ENCODE measurements at places on chromosomes 3 and 15. TPM values are rescaled to one million over a fixed set of nuclear protein-coding genes. Genes with fewer than 3 reads are reported as not detected.
A peak's percentile ranks its signal among the peaks of the same experiment; 100 is the strongest.

The LTF gene
- total RNA-seq, result 0.92 TPM

The GOLGA6A gene
- total RNA-seq, result 1.4 TPM

The ANKRD63 gene
- total RNA-seq, result not detected

- H3K27me3 ChIP-seq, result no peaks in the 10 kb centered on the region
- no peaks in the 10 kb centered on the region for H3K36me3 ChIP-seq
- H3K27ac ChIP-seq, result no peak overlapping the region
- no peak overlapping the region for H3K4me3 ChIP-seq
Measured at GRCh38 chr3:9342696-9343095, 20.2 kb upstream of the THUMPD3 start.

- DNase-seq, result no peak
- no peaks in the 10 kb centered on the region for H3K27me3 ChIP-seq
- no peak overlapping the region for H3K27ac ChIP-seq
- no peaks in the 10 kb centered on the region for H3K4me1 ChIP-seq
- H3K36me3 ChIP-seq, result no peaks in the 10 kb centered on the region
Measured at GRCh38 chr3:166560253-166560652, 723.0 kb upstream of the BCHE start.

The CD86 gene
- total RNA-seq, result 2.9 TPM

DNA sequence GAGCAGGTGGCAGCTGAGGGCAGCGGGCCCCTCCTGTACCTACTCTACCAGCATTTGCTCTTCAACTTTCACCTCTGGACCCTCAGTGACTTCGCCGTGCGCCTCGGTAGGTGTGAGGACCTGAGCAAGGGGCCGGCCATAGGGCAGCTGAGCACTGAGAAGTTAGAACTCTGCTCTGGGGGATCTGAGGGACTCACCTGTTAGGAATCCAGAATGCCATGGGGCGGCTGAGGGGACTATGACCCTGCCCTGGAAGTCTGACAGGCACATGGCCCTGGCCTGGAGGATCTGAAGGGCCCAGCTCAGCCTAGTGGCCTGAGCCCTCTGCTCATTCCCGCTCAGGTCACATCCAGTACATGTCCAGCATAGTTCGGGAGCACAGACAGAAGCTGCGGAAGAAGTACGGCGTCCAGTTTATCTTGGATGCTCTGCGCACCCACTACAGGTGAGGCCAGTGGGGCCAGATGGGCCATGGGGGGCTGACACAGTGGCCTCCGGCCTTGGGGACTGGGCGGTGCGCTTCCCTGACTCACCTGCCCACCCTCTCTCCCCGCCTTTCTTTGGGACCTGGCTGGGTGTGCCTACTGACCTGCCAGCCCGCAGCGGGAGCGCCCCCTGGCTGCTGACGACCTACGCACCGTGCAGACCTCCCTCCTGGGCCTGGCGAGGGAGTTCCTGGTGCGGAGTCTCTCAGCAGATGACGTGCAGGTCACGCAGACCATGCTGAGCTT is 18.8 kb downstream of the NBEAL2 start:
- DNase-seq, result peak; percentile 81
- H3K36me3 ChIP-seq, result peaks cover 9% of the 10 kb centered on the region
- no peak overlapping the region for H3K4me3 ChIP-seq
- no peaks in the 10 kb centered on the region for H3K4me1 ChIP-seq

DNA sequence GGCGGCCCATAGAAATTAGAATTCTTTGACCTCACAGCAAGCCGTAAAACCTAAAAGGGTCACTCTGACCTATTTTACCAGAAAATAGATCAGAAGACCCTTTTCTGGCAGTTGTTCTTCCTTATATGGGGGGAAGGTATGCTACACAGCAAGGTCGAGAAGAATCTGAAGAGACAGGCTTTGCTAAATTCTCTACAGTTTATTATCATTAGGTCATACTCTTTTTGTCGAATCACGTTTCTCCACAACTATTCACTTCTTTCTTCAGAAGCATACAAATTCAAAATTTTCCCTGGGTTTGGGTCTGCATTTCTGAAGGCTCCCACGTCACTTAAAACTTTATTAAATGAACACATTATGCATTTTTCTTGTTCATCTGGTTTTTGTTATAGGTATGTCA is 229.5 kb upstream of the GRM7 start:
- no peak for DNase-seq
- no peaks in the 10 kb centered on the region for H3K36me3 ChIP-seq
- no peak overlapping the region for H3K27ac ChIP-seq
- H3K4me1 ChIP-seq, result no peaks in the 10 kb centered on the region
- H3K27me3 ChIP-seq, result no peaks in the 10 kb centered on the region
- no peak overlapping the region for H3K4me3 ChIP-seq

DNA sequence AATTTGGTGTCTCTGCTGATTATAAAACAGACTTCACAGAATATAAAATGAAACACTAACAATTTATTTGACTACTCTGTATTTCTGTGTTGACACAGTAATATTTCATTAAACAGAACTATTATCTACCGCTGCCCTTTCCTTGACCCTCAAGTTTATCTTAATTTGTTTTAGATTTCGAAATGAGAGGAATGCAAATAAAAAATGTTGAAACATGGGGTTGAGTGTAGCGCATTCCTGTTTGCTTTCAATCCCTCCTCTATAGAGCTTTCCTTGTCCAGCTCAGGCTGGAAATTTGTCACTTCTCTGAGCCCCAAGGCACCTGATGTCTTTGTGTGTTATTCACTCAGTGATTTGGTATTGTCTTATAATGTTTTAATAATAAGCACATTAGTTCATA is 550.2 kb downstream of the ZBBX start:
- no peaks in the 10 kb centered on the region for H3K27me3 ChIP-seq
- H3K4me1 ChIP-seq, result peaks cover 5% of the 10 kb centered on the region
- H3K36me3 ChIP-seq, result no peaks in the 10 kb centered on the region

- H3K36me3 ChIP-seq, result peaks cover under 1% of the 10 kb centered on the region
- no peak for DNase-seq
- no peak overlapping the region for H3K4me3 ChIP-seq
Measured at GRCh38 chr15:85592148-85592547, 202.6 kb downstream of the KLHL25 start.

The TLR9 gene
- not detected for total RNA-seq

The OR5K2 gene
- total RNA-seq, result not detected

DNA sequence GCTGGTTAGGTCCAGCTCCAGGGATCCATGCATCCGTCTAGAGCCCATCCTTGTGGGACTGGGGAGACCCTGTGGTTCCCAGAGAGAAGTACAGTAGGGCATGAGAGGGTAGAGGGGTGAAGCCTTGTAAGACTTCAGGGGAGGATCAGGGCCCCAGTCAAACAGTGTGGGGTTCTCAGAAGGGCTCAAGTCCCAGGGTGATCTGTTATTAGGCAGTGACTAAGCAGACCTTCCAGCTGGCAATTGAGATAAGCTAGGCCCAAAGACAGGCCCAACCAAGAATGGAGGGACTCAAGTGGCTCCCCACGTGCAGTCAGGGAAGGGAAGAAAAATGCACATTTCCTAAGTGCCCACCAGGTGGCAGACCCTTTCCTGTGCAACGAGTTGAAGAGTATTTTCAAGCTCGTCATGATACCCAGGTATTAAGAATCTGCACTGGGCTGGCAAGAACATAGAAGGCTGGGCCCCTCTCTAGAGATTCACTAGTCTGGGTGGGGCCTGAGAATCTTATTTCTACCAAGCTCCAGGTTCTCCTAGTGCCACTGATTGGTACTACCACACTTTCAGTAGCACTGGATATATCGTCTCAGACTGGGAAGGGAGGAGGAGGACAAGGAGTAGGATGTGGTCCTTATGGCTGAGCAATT is 240.8 kb downstream of the NR1D2 start:
- DNase-seq, result peak; percentile 60
- no peak overlapping the region for H3K4me3 ChIP-seq
- H3K27me3 ChIP-seq, result no peaks in the 10 kb centered on the region
- no peaks in the 10 kb centered on the region for H3K4me1 ChIP-seq
- no peaks in the 10 kb centered on the region for H3K36me3 ChIP-seq
- no peak overlapping the region for H3K27ac ChIP-seq

The NR1I2 gene
- total RNA-seq, result 121 TPM

- DNase-seq, result no peak
- no peak overlapping the region for H3K27ac ChIP-seq
- no peaks in the 10 kb centered on the region for H3K4me1 ChIP-seq
- H3K4me3 ChIP-seq, result no peak overlapping the region
Measured at GRCh38 chr15:73882761-73883419, 9.5 kb downstream of the TBC1D21 start.

The STIMATE gene
- total RNA-seq, result 14.0 TPM

GRCh38 chr3:77648664-77649063 is 608.8 kb downstream of the ROBO2 start:
- no peak for DNase-seq
- no peak overlapping the region for H3K27ac ChIP-seq
- no peaks in the 10 kb centered on the region for H3K4me1 ChIP-seq
- H3K36me3 ChIP-seq, result no peaks in the 10 kb centered on the region
- H3K27me3 ChIP-seq, result no peaks in the 10 kb centered on the region

- H3K4me1 ChIP-seq, result no peaks in the 10 kb centered on the region
- no peak for DNase-seq
- no peak overlapping the region for H3K4me3 ChIP-seq
Measured at GRCh38 chr3:71532639-71533395, 50.7 kb downstream of the FOXP1 start.

DNA sequence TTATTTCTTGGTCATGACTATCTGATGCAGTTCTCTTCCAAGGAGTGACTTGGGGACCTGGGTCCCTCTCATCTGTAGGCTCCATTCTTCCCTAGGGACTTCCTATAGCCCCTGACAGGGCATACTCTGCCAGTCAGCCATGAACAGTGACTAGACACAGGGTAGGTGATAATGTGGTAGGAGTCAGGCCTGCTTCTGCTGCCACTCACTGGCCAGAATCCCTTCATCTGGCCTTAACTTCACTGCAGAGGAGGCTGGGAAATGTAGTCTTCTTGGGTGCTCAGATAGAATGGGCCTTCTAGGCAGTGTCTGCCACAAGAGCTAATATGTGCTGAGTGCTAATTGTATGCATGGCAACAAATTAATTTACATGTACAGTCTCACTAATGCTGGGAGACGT is 84.5 kb downstream of the CACNA2D3 start:
- H3K4me3 ChIP-seq, result no peak overlapping the region
- DNase-seq, result no peak
- no peaks in the 10 kb centered on the region for H3K36me3 ChIP-seq
- no peaks in the 10 kb centered on the region for H3K4me1 ChIP-seq

DNA sequence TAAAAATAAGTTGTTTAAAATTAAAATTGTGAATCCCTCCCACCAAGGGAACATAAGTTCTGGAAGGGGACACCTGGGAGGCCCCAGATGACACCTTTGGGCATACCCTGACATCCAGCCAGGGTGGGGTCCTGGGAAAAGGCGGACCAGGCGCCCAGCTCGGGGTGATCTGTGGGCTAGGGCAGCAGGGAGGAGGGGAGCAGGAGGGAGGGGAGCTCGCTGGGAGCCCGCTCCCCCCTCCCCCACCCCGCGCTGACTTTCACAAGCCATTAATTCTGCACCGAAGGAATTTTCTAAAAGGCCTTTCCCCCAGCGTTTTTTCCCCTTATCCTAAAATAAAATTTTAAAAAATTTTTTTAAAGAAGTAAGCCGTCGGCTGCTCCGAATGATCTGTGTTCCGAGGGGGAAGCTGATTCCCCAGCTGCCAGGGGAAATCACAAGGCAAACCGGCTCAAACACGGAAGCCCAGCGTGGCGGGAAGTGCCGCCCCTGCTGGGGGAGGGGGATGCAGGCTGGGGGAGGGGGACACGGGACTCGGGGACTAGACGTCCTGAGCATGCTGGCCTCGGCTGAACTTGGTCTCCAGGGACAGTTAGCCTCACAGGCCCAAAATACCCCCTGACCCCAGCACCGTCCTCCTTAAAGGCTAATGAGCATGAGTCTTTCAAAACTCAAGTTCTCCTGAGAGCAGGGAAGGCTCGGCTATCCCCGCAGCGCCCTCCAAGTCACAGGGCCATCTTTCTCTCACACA is 13.9 kb downstream of the PLXND1 start:
- DNase-seq, result peak; percentile 68
- peaks cover 14% of the 10 kb centered on the region for H3K4me1 ChIP-seq
- H3K4me3 ChIP-seq, result no peak overlapping the region
- no peaks in the 10 kb centered on the region for H3K36me3 ChIP-seq
- no peaks in the 10 kb centered on the region for H3K27me3 ChIP-seq

The POLQ gene
- 13.2 TPM for total RNA-seq

GRCh38 chr3:190586631-190587011 is 72.7 kb downstream of the IL1RAP start:
- H3K27ac ChIP-seq, result peak overlapping the region; percentile 57
- H3K4me1 ChIP-seq, result peaks cover 16% of the 10 kb centered on the region

The EPHB1 gene
- total RNA-seq, result 0.23 TPM

- no peak for DNase-seq
- no peaks in the 10 kb centered on the region for H3K27me3 ChIP-seq
- no peaks in the 10 kb centered on the region for H3K36me3 ChIP-seq
- H3K27ac ChIP-seq, result no peak overlapping the region
Measured at GRCh38 chr15:64209680-64210334, 47.0 kb upstream of the PPIB start.

The GREM1 gene
- total RNA-seq, result under 0.01 TPM

GRCh38 chr3:105214590-105214989 is 152.1 kb upstream of the ALCAM start:
- DNase-seq, result no peak
- no peak overlapping the region for H3K27ac ChIP-seq
- H3K4me3 ChIP-seq, result no peak overlapping the region
- H3K36me3 ChIP-seq, result no peaks in the 10 kb centered on the region
- no peaks in the 10 kb centered on the region for H3K27me3 ChIP-seq

DNA sequence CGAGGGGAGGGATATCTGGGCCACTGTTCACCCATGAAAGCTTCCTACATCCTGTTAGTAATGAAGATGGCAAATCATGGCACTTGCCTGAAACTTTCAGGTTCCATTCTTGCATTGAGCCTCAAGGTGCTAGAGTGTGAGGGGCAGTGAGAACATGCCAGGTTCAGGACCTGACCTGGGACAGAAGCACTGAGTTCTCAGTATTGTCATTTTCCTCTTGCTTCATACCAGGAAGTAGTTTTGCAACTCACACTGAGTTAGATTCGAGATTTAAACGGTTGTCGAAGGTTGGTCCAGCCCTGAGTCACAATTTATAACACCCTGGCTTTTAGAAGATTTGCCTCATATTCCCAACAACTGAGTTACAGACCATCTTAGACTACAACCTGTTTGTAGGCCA is 11.8 kb upstream of the MEIS2 start:
- DNase-seq, result no peak
- H3K4me1 ChIP-seq, result peaks cover 3% of the 10 kb centered on the region
- no peak overlapping the region for H3K4me3 ChIP-seq
- H3K36me3 ChIP-seq, result no peaks in the 10 kb centered on the region

GRCh38 chr15:88447206-88447605 is 20.0 kb downstream of the MRPL46 start:
- peak; percentile 5 for DNase-seq
- no peak overlapping the region for H3K27ac ChIP-seq
- no peak overlapping the region for H3K4me3 ChIP-seq

The MYO5C gene
- 2.6 TPM for total RNA-seq

- peak overlapping the region; percentile 100 for H3K27ac ChIP-seq
- no peak for DNase-seq
- no peaks in the 10 kb centered on the region for H3K36me3 ChIP-seq
- peak overlapping the region; percentile 89 for H3K4me3 ChIP-seq
- H3K4me1 ChIP-seq, result peaks cover 12% of the 10 kb centered on the region
Measured at GRCh38 chr3:143973259-143974021, 1.8 kb downstream of the DIPK2A start.

DNA sequence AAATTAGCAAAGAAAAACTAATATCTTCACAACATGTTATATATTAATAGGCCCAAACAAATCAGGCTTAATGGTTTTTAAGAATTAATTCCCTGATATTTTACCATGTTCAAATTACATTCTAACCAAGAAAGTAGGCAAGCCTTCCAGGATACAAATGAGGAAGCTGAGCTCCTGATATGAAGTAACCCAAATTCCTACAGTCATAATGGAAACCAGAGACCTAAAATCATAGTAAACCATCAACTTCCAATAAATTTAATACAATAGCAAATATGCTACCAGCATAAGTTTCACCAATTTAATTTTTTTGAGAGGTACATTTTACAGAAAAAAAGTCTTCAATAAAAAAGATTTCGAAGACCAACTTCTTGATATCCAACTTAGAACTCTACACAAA is 3.8 kb downstream of the DCBLD2 start:
- no peaks in the 10 kb centered on the region for H3K36me3 ChIP-seq
- no peak overlapping the region for H3K27ac ChIP-seq
- DNase-seq, result no peak
